Left lung (tissue), 14 donors: ENCODE measurements at places on chromosomes 5 and 9.

GRCh38 chr9:98873951-98874371, 66.5 kb downstream of the GALNT12 start:
- no peak for DNase-seq

- DNase-seq: no peak
These were observed 90.3 kb upstream of the MOCS2 start for GRCh38 chr5:53199882-53200281.

GRCh38 chr5:60843936-60844905, at the start of gene ELOVL7:
TSS of gene ELOVL7 (minus strand) at chr5:60844269. CDS start at chr5:60787397, 56,872 bp downstream.
- peak; percentile 93 for DNase-seq

- no peak for DNase-seq
These were observed 285.3 kb upstream of the DMRT1 start for GRCh38 chr9:556199-556598.

DNA sequence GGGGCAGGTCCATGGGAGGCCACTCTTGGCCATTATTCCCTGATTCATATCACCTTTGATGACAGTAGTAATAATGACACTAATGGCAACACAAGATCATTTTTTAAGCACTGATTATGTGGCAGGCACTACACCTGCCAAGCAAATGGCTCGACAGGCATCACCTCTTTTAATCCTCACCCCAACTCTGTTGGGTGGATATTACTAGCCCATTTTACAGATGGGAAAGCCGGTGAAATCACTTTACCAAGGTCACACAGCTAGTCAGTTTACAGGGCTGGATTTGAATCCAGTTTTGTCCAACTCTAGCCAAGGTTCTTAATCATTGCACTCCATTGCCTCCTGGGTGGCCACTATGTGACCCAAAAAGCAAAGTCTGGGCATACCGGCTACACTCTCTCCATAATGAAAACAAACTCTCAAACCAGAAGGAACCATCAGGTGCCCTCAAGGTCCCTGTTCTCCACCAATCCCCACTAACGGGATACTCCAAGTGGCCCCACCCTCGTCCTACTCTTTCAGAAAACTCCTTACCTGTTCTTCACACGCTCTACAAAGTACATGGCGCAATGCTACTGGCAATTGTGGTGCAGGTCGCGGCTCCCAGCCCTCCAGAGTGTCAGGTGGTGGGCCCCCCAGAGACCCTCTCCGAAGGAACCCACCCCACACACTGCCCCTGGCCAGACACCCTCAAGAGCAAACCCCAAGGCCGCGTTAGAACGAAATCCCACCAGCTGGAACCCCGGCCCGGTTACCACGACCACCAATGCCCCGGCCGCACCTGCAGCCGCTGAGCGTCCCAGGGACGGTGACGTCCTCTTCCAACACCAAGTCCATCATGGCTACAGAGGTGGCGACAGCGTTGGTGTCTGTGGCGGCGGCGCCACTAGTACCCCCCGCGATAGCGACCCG, 572 bp downstream of the CDK5RAP2 start:
- peak; percentile 24 for DNase-seq

DNA sequence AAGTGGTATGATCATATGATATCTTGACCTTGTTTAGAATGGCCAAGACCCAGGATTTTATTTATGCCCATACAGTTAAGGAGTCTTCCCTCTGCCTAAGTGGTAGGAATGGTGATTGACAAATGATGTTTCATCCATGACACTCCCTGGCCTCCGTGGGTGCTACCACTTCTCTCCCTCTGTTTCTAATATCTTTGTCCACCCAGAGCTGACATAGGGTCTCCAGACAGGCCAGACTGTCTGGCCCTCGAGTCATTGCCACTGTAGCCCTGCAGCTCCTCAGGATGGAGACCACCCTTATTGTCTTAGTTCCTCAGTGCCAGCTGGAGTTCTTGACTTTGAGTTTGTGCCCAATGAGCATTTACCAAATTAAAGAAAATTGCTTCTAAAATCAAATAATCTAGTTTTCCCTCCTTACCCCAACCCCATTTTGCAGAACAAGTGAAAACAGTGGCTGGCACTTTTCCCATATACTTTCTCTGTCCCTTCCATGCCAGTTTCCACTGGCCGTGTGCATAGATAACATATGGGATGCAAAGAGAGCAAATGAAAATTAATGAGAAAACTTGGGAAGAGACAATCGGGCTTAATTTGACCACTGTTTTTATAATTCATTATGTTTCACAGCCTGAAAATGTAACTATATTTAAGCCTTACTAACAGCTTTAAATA, 235.7 kb downstream of the NSG2 start:
- DNase-seq: no peak

- DNase-seq: no peak
These were observed 162.7 kb downstream of the C9orf50 start for GRCh38 chr9:129458155-129458661.

DNA sequence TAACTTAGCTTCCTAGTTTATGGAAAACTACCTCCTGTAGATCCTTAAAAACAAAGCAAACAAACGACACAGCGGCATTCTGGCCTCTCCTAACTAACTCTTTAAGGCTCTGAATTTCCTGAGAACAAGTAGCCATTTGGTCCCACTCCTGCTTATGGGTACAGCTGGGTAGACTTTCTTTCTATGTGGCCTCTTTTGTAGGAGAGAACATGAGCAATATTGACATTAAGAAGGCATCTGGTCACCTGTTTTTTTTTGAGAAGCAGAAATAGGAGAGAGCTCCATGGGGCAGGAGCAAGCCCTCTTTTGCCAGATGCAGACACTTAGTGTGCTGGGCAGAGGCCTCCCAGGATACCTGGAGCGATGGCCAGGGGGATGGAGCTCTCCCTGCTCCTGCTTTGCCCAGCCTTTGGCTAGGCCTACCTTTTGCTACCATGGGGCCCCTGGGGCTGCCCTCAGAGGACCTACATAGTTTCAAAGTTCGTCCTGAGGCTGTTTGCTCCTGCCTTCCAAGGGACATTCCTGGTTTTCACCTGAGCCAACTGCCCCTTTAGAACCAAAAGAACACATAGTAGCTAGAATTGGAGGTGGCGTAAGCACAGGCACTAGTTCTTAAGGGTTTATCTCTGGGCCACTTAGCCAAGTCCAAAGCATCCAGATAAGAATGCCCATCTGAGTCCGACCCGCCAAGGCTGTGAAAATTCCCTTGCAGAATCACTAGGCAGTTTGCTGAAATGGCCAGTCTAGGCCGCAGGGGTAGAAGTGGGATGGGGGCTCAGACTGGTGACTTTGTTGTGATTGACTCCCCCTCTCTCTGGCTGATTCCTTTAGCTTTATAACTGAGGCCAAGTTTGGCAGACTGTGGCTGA, 2.4 kb upstream of the STC2 start:
- DNase-seq: no peak

- DNase-seq: no peak
These were observed 147.6 kb downstream of the CDH10 start for GRCh38 chr5:24497145-24497544.

DNA sequence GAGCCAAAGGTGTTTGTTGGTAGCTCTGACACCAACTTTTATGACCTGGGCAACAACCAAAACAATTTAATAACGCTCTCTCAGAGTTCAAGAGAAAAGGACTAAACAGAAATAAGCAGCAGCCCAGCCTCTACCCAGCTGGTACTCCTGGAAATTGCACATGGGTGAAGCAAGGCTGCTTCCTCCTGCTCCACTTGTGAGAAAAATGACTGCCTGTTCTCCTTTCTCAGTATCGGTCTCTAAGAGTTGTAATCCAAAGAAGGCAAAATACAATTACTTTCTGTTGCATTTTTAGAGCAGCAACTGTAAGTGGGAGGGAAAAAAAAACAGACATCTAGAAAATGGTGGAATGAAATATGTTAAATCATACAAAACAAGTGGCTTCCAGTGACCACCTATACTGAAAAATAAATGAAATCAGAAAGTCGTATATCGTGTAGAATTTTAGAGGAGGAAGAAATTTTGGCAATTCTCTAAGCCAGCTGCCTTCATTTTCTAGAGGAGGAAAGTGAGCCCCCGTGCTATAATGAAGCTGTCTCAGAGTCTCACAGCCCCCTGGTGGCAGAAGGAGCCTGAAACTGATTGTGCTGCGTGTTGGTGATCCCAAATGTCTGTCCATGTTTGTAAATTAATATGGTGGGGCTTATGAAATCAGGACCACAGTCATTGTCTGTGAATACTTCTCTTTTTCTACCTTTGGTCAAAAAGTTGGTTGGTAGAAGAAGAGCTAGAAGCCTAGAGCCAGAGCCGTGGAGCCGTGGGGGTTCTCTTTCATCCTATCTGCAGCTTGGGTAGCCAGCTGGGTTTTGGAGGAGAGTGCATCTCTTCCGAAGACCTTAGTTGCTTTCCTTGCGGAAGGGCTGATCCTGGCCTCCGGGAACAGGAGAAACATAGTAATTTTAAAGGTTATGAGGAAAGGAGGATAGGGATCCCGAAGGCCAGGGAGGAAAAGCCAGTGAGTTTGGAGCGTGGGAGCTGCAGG, 139.9 kb downstream of the PIP5K1B start:
- peak; percentile 17 for DNase-seq

DNA sequence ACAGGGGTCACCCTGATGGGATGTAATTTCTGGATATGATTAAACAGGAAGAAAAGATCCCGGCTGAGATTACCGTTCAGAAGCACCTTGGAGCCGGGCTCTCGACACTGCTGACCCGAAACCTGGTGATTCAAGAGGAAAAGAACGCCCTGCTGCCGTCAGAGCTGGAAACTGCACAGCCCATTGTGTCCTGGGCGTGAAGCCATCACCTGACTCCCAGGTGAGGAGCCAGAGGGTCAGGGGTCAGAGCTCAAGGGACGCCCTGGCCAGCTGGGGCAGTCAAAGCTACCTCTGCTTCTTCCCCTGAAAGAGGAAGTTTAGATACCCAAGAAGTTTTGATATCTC, 17.8 kb upstream of the SLC12A7 start:
- DNase-seq: no peak

GRCh38 chr5:104793755-104794080, 1231.1 kb upstream of the NUDT12 start:
- no peak for DNase-seq

- no peak for DNase-seq
These were observed 612.5 kb downstream of the EFNA5 start for GRCh38 chr5:107058235-107058634.

GRCh38 chr5:55176176-55176818, 3.3 kb upstream of the CDC20B start:
- DNase-seq: no peak

- DNase-seq: peak; percentile 72
These were observed 35.0 kb downstream of the NACC2 start for GRCh38 chr9:136059851-136060670.
